ENCODE measurements at places on chromosomes 4 and X.

DNA sequence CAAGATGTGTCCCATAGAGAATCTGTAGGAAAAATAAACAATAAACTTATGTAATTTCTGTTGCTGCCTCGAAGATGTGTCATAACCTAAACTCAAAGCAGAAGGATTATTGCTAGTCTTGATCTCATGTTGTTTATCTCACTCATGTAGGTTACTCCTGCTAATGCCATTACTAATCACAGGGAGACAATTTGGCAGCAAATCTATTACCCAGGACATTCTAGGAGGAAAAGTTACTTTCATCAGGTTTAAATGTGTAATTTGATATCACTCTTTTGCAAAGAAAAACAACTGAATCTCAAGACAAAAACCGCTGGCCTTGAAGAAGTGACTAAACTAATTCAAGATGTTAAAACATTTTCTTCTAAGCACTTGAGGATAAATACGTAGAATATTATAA lies 34.0 kb downstream of the LDOC1 start:
- no peak for DNase-seq

DNA sequence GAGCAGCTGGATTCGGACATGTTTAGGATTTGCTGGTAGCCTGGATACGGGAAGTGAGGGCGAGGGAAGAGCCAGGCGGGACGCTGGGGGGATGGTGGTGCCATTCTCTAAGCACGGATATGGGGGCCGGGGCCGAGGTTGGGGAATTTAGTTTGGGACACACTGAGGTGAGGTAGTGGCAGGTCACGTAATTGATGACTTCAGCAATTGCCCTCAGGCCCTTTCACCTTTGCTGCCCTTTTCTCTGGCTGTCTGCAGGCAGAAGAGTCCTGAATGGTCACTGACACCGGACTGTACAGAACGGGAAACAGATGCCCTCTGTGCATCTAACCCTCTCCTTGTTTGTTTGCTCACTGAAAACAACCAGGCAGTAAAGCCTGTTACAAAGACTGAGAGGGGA lies 16.9 kb upstream of the HMGB3 start:
- no peak for DNase-seq

- no peak for DNase-seq
Observed at GRCh38 chr4:126993351-126993750, 639.4 kb upstream of the INTU start.

DNA sequence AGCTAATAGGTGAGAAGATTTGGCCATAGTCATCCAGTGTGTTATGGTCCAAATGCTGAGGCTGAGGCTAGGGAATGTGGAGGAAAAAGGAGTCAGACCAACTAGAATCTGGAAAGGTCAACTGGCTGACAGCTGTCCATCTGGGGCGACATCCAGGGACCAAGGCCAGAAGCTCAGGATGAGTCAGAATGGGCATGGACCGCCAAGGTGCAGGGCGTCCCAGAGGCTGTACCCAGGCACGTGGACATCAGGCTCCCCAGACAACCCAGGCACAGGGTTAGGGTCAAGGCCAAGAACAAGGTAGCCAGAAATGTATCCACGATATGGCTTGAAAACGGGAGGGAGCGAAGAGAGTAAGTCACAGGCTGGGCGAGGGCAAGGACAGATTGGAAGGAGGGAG lies 26.1 kb upstream of the PTTG2 start:
- DNase-seq = no peak

DNA sequence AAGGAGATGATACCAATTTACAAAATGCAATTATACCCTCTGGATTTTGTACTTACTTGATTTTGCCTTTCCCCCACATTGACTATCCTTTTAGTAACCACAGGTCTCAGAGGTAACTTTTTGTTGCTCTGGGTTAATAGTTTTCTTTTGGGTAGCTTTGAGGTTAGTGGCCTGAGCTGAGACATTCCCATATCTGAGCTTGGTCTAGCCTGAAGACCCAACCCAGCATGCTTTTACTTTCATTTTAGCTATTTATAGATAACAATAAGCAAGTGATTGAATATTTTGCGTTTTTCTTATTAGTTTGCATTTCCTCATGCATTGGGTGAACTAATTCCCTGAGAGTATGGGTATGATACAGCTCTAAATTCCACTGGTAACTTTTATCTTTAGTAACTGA lies 11.8 kb downstream of the HTN1 start:
- no peak for DNase-seq

GRCh38 chr4:8082517-8083055 lies 76.0 kb downstream of the ABLIM2 start:
- no peak for DNase-seq

DNA sequence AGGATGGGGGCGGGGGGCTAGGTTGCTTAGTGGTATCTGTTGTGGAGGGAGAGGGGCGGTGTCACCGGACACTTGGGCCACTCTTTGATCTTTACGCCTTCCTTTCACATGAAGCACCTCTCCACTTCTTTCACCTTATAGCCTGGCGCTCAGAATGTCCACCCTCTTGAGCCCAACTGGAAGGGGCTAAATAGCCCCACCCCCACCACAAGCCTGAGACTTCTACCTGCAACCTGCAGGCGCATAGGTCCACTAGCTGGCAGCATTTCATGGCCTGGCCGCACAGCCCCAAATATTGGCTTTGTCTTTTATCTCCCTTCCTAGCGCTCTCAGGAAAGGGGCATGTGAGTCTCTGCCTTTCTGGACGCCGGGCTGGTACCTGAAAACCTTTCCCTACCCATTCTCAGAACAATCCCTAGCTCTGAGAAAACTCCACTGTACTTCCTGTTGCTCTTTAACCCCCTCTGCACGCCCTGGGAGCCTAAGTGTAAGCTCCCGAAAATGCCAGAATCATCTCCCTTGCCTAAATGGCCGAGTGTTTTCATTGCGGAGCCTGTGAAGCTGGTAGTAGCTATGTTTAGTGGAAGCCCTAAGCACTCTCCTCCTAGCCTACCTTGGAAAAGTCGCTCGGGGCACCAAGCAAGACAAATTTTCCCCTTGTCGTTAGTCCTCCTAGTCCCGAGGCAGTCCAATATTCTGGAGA lies 1.2 kb upstream of the TRPC5 start:
- no peak for DNase-seq

- no peak for DNase-seq
Observed at GRCh38 chrX:78922754-78923153, 22.4 kb upstream of the P2RY10 start.

- DNase-seq = no peak
Observed at GRCh38 chr4:8353912-8354453, 84.4 kb downstream of the HTRA3 start.

- DNase-seq = no peak
Observed at GRCh38 chr4:47915378-47915777, 995 bp upstream of the NFXL1 start.

- no peak for DNase-seq
Observed at GRCh38 chr4:8557151-8558076, 22.8 kb upstream of the GPR78 start.

DNA sequence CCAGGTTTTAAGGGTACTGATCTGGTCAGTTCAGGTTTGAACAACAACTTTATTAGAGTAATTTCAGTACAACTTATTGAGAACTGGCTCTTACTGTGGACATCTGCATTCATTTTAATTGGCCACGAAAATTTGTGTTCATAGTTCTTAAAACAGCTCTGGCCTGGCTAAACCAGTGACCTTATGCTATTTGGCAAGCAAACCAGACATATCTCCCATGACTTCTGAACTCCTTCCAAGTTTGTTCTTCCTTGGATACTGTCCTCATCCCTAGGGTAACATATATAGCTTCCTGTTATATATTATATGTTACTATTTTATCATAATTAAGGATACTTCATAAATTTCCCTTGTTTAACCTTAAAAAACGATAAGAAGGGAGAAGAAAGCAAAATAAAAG lies 841.9 kb downstream of the TRAM1L1 start:
- no peak for DNase-seq

GRCh38 chr4:55993994-55994663 lies 45.4 kb downstream of the CEP135 start:
- DNase-seq = no peak

GRCh38 chrX:6307156-6307555 lies 78.5 kb upstream of the NLGN4X start:
- no peak for DNase-seq

DNA sequence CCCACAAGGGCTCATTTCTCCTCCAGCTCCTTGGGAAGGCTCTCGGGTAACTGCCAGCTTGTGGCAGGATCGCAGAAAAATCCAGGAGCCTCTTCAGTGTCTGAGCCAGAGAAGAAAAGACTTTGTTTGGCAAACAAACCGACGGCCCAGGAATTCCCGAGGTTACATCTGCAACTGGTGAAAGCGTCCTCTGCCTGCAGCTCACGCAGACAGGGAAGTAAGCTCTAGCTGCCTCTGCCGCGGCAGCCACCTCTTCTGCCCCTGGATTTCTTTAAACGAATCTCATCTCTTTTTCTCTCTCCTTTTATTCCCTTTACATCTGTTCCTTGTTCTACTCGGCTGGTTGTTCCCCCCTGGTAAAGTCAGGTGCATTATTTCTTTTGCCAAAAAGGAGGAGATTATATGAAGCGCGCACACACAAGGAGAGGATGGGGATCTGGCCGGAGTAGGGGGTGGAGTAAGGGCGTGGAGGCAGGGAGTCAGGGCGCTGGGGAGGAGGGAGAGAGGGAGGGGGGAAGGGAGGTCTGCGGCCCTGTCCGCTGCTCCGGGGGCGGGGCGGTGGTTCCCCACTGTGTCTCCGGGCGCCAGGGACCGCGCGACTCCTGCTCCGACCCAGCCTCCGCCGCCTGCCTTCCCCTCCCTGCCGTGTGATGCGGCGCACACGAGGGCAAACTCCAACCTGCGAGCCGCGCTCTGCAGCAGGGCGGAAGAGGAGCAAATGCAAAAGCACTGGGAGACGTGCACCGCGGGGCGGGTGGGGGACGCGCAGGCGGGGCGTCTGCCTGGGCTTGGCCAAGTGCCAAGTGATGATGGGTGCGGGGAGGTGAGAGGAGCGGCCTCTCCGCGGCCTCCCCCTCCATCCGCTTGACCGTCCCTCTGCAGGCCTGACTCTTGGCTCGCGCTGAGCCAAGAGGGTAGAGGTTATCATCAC lies at the start of gene DCHS2:
TSS of gene DCHS2 (minus strand) at position 459 of the 931 bp plus-strand sequence. CDS start at position 15, 444 bp downstream.
- DNase-seq = no peak

DNA sequence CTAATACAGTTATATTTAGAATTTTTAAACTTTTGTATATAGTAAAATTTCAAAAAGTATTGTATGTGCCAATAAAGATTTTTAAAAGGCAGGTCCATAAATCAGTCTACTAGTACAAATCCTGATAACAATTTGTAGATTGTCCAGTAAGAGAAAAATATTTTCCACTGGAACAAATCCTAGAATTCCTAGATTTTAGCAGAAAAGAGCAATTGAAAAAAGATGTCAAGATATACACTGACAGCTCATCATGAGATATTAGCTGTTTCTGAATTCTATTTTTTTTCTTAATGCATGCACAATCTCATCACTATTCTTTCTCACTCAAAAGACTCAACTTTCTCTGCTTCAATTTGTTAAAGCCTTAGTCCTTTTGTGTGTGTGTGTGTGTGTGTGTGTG lies 289.2 kb upstream of the MAD2L1 start:
- no peak for DNase-seq

GRCh38 chr4:79471309-79471708 lies 63.3 kb upstream of the GK2 start:
- no peak for DNase-seq

DNA sequence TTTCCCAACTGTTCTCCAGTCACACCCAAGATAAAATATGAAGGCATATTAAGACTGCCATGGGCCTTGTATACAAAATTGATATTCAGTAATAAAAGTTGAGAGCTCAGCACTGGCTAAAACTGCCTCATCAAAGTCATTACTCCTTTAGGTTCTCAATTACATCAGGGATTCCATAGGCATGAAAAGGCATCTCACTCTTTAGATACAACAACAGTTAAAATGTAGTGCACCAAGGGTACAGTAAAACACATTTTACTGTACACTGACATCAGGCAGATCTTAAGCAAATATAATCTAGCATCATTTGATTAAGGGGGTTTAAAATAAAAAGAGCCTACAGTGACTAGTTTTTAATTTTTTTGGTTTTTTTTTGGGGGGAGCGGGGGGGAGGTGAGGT lies 107.7 kb downstream of the PPP3CA start:
- no peak for DNase-seq

GRCh38 chr4:153248641-153249198 lies 44.5 kb downstream of the TRIM2 start:
- peak; percentile 56 for DNase-seq
